ENCODE measurements at places on chromosomes 5 and 9.

- no peak for DNase-seq
These were observed 198.7 kb upstream of the C9orf72 start for GRCh38 chr9:27771803-27772545.

DNA sequence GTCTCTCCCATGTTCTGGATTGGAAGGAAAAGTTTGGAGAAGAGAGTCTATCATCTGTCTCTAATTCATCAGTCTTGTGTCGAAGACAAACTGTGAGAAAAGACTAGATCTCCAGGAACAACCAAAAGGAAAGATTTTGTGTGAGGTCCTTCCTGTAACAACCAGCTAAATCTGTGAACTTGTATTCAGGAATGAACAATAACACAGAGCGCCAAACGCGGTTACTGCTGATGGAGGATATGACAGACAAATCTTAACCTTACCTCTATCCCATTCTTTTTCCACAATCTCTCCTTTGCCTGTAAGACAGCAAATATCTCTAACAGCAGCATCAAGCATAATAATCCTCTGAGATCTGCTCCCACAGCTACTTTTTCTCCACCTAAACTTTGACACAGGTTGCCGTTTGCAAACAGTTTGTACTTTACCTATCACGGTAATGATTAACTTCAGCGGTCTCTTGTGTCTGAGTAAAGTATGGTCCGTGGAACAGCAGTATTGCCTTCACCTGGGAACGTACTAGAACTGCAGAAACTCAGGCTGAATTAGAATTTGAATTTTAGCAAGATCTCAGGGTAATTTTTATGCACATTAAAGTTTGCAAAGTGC, 387.6 kb downstream of the ELAVL2 start:
- DNase-seq = no peak

DNA sequence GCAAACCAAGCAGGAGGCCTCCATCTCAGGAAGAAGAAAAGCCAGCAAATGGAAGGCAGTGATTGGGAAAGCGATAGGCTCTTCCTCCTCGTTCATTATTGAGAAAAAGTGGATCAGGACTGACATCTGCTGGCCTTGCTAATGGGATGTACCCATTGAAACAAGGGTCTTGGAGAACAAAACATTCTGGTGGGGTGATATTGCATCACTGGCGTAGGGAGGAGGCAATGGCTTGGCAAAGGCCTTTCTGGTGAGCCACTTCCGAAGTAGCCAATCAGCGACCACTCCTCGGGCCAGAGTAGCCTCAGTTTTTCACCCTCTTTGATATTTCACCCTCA, 86.7 kb upstream of the NFIB start:
- DNase-seq = peak; percentile 54

DNA sequence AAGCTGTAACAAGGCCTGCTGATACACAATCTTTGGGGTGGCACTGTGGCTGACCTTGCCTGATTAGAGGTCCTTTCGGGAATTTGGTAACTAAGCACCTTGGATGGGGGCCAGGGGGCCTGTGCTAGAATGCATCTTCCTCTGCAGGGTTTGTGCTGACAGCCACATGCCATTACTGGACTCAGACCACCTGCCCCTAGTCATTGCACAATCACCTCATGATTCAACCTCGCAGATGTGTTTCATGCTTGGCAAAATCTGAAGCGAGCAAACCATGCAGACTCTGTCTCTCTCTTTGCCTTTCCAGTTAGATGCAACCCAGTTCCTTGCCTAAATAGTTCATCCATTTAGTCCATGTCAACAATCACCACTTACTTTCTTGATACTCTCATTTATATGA, 96.5 kb upstream of the ERCC6L2 start:
- no peak for DNase-seq

GRCh38 chr5:134131165-134131564, 16.7 kb downstream of the TCF7 start:
- no peak for DNase-seq

- DNase-seq = no peak
These were observed 2.1 kb downstream of the RNF145 start for GRCh38 chr5:159207222-159207685.

GRCh38 chr5:13648822-13649221, 295.7 kb downstream of the DNAH5 start:
- DNase-seq = no peak

GRCh38 chr9:133527444-133527920, 2.7 kb upstream of the MYMK start:
- no peak for DNase-seq
